CD4-positive, alpha-beta T cell (primary cell): ENCODE measurements at places on chromosomes 7 and 10. TPM values are rescaled to one million over a fixed set of nuclear protein-coding genes. Genes with fewer than 3 reads are reported as not detected.

- no peak for DNase-seq
Observed at GRCh38 chr7:128821724-128822123, 8.5 kb upstream of the FLNC start.

The AKR1B15 gene
- total RNA-seq, result not detected

DNA sequence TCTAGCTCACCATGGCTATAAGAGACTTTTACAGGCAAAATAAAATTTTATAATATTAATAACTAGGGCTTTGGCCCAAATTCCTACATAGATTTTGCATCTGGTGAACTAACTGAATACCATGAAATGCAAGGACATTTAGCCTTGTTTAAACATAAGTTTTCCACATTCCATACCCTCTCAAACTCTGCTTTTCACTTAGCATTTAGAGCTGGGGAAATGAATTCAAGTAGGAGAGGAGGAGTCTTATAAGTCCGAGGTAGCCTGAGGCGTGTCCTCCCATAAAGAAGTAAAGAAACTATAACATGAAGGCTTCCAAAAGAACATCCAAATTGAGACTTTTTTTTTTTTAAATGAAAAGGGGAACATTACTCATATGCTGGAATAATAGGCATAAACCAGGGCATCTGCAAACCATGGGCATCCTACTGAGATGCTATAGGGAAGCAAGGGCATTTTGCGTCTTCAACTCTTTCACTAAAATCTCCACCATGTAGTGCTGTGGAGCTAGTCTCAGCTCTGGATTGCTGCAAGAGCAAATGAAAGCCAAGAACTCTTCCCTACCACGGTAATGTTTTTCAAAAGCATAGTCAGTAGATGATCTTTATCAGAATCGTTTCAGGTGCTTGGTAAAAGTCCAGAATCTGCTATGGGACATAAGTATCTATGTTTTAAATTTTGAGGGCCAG, 79.1 kb downstream of the PALS2 start:
- no peak for DNase-seq

The MUC12 gene
- 0.39 TPM for total RNA-seq

DNA sequence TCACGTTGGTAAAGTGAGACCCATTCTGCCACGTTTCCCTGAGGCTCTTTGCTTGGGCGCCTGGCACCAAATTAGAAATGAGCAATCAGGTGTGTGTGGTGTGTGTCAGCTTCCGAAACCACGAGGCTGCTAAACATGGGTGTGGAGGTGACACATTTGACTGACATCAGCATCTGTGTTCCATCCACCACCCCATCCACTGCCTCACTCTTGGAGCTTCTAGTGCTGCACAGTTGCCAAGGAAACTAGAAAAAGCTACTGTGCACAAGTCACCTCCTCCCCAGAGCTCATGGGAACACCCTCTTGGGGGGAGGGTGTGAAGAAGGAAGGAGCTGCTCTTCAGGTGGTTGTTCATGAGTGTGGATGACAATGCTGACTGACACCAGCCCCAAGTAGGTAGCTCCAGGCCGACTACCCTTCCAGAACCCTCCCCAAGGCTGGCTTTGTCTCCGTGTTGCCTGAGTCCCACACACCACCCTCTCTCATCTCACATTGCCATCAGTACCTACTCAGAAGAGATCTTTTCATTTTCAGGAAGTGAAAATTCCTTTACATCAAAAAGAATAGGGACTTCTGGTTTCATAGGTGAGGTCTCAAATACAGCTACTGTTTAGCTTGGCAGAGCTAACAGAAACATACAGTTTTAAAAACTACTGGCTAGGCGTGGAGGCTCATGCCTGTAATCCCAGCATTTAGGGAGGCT, 152.2 kb downstream of the TMEM178B start:
- peak; percentile 0 for DNase-seq

DNA sequence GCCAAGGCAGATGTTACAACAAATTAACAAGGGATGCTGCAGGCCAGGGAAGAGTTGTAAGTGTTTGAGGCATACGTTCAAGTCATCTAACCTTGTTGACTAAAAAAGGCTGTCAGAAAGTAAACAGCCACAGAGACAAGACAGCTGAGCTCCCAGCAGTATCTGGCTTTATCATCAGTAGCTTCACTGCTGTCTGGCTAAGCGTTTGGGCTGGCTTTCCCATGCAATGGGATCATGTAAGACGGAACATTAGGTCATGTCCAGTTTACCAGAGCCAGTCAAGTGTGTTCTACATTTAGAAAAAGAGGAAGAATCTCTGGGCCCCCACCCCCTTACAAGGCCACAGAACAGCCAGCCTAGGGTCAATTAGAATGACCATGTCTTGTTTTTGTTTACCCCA, 51.3 kb upstream of the GSAP start:
- DNase-seq, result peak; percentile 28

- DNase-seq, result no peak
Observed at GRCh38 chr7:67788669-67789068, 792.0 kb downstream of the TYW1 start.

- DNase-seq, result no peak
Observed at GRCh38 chr7:41319581-41319980, 383.3 kb downstream of the INHBA start.

The GRM3 gene
- not detected for total RNA-seq

The HOGA1 gene
- not detected for total RNA-seq

The PLXNA4 gene
- 0.85 TPM for total RNA-seq

DNA sequence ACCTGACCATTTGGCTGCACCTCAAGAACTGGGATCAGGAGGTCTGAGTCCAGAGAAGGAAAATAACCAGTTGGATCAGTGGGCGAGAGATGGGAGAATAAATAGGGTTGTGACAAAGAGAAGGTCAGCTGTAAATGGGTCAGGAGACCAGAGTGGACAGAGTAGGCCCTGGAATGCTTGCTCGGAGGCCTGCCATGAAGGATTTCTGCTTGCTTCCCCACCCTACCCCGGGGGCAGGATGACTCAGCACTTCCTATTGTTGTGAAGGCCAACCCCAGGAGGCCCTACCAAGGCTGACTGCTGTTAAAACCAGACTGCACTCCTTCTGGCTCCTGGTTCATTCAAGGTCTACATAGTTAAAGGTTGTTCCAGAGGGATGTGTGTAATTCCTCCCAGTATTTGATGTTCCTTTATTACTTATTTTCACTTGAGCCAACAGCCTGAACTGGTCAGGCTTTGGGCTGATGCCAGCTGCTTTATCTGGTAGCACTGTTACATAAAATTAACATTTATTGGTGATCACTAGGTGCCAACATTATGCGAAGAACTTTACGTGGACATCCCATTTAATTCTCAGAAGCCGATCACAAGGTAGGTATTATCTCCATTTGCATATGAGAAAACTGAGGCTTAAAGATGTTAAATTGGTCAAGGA, 27.3 kb upstream of the IFRD1 start:
- DNase-seq, result no peak

The ANAPC16 gene
- total RNA-seq, result 61.9 TPM

- no peak for DNase-seq
Observed at GRCh38 chr7:35657125-35657524, 37.8 kb downstream of the HERPUD2 start.

The OR9A2 gene
- not detected for total RNA-seq

DNA sequence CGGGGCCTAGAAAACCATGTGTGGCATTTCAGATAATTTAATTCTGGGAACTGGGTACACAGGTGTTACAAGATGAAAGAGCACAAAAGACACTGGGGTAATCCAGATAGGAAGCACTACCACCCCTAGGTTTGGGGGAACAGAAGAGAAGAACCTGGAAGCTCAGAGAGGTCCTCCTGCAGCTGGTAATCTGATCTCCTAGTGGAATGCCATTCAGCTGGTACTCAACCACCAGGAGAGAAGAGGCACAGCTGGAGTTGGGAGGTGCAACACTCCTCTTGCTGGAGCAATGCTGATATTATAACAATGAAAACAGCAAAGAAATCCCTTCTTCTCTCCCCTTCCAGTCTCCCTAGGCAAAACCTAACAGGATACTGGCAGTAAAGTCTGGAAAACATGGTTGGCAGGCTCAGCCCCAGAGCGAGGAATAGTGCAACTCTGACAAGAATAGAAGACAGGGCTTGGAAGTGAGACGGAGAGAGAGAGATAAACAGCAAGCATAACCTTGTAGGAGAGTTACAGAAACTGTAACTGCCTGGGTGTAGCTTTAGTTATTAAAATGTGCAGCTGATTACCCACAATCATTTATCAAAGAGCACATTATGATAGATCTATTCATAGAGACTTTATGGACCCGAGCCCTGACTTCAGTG, 35.0 kb downstream of the NRF1 start:
- no peak for DNase-seq

DNA sequence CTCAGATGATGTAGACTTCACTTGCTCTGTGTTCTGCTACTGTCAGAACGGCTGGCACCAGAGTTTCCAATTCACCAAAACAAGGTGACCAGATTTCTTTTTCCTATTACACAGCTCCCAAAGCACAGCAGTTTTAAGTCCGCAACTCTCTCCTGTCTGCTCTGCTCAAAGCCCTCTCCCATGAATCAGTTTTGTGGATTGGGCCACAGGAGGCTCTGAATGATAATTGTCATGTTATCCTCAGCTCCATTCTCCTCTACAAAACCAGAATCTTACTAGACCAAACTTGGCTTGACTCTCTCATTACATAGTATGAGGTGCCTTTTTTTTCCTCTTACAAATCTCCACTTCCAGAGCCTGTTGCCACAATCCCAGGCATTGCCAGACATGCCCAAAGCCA, 223.5 kb downstream of the SNX13 start:
- DNase-seq, result no peak

GRCh38 chr7:82715344-82715743, 271.8 kb upstream of the CACNA2D1 start:
- DNase-seq, result no peak

The ANKRD1 gene
- total RNA-seq, result not detected

DNA sequence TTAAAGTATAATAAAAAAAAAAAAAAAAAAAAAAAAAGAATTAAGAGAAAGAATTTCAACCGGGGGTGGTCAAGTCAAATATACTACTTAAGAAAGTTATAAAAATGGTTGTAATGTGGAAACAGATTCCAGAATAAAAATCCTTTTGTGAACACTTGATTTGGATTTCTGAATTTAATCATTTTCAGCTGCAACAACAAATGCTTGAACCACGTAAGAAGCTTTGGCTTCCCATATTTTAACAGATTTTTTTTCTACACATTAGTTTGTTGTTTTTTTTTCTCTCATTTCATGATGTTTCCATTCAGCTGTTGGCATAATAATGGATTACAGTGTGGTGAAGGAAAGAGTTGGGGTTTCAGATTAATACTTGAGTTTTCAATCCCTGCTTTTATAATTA, 137.3 kb upstream of the AGR3 start:
- no peak for DNase-seq

- no peak for DNase-seq
Observed at GRCh38 chr7:142864980-142865747, 10.3 kb downstream of the EPHB6 start.

DNA sequence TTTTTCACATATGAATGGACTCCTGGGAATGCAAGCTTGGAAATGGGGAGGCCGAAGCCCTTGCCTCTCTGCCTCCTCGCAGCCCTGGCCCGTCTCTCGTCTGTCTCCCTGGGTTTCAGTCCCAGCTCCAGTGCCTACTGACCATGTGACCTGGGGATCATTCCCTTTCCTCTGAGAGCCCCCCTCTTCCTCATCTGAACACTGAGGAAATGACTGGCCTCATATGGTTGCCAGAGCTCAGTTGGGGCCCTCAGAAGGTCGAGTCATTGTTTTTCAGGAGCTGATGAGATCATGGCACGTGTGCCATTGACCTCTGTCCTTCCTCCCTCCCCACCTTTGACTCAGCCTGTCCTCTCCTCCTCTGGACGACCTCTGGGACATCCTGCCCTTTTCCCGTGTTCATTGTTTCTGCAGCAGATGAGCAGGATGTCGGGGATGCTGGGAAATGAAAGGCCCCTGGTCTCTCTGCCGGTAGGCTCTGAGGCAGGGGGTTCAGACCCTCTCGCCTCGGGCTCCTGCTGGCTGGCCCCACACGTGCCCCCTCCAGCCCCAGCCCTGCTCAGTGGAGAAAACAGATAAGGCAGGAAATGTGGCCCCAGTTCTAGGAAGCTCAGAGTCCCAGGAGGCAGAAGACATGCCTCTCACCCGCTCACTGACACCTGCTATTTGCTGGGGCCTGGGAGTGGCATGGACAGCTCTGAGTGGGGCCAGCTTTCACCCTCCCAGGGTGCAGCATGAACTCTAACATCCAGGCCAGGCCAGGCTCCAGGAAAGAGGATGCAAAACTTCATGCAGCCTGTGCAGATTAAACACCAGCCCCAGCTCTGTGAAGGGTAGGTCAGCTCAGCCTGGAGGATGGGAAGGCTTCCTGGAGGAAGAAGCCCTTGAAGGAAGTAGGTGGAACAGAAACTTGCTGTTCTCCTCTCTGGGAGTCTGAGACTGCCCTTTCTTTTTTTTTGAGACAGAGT, 8.3 kb upstream of the PPP1R35 start:
- peak; percentile 49 for DNase-seq

DNA sequence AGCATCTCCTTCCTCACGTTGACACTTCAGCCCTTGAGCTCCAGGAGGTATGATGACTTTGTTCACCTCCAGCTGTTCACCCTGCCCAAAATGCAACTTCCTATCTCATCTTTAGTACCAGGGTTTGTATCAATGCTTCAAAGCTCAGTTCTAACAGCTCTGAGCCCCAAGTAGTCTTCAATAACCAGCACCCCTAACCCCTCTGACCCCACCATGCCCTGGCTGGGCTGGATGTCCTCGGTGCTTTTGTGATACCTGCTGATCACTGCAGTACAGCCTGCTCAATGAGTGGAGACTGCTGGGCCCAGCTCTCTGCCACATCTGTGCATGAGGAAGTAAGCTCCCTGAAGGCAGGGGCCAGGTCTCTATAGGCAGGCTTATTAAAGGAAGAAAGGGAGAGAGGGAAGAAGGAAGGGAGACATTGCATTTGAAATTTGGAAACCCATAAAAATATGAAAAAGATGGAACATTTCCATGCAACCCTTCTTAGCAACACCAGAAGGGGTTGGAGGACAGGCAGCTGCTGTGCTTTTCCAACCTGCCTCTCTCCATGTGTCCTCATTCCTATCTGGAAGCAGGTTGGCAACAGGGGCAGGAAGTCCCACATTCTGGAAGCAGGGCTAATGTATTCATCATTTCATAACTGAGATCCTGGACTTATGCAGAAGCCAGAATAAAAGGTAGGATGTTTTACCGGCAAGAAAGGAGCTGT, 756.1 kb downstream of the GRID1 start:
- no peak for DNase-seq

The LRRC18 gene
- total RNA-seq, result not detected

The CALY gene
- 3.8 TPM for total RNA-seq

The MLXIPL gene
- not detected for total RNA-seq

GRCh38 chr10:66586073-66586472, 339.8 kb upstream of the LRRTM3 start:
- no peak for DNase-seq

GRCh38 chr7:54785261-54785660, 26.2 kb upstream of the SEC61G start:
- DNase-seq, result no peak

The GJC3 gene
- 0.36 TPM for total RNA-seq

- DNase-seq, result no peak
Observed at GRCh38 chr10:114083040-114083439, 39.4 kb downstream of the ADRB1 start.

GRCh38 chr10:25451401-25451800, 276.6 kb downstream of the GPR158 start:
- DNase-seq, result no peak

The THSD7A gene
- not detected for total RNA-seq

The SYT15 gene
- total RNA-seq, result 0.77 TPM

GRCh38 chr7:44066111-44066460, 719 bp upstream of the PGAM2 start:
- DNase-seq, result no peak
